Stimulated activated CD4-positive, alpha-beta T cell treated with anti-CD3 and anti-CD28 coated beads, Interleukin-15, amount 100 ng/mL, for 1 hour (primary cell): ENCODE measurements at places on chromosomes 1 and 21.

GRCh38 chr21:29105218-29105617, 25.2 kb upstream of the MAP3K7CL start:
- no peak for DNase-seq

- DNase-seq, result no peak
Measured at GRCh38 chr1:89310505-89310904, 37.8 kb upstream of the GBP5 start.

DNA sequence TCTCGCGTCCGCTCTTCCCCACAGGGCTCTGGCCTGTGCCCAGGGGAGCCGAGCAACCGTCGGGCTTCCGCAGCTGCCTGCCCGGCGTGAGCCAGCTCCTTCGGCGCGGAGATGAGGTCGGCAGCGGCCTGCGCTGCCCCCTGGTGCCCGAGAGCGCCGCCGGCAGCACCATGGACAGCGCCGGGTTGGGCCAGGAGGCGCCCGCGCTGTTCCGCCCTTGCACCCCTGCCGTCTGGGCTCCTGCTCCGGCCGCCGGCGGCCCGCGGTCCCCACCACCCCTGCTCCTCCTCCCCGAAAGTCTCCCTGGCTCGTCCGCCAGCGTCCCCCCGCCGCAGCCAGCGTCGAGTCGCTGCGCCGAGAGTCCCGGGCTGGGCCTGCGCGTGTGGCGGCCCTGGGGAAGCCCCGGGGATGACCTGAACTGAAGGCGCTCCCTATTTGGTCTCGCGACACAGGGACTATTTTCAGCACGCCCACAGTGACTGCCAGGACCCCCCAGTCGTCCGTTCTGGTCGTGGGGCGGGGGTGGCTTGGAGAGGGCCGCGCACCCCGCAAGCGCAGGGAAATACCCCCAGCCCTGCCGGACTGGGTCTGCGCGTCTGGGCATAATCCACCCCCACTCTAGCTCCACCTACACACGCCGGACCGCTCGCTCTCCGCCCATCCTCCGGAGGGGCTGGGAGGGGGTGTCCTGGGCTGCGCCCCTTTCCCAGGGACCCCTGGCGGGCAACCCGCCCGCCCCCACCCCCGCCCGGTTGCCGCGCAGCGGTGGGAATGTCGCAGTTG, 1.3 kb downstream of the HES3 start:
- DNase-seq, result peak; percentile 53

DNA sequence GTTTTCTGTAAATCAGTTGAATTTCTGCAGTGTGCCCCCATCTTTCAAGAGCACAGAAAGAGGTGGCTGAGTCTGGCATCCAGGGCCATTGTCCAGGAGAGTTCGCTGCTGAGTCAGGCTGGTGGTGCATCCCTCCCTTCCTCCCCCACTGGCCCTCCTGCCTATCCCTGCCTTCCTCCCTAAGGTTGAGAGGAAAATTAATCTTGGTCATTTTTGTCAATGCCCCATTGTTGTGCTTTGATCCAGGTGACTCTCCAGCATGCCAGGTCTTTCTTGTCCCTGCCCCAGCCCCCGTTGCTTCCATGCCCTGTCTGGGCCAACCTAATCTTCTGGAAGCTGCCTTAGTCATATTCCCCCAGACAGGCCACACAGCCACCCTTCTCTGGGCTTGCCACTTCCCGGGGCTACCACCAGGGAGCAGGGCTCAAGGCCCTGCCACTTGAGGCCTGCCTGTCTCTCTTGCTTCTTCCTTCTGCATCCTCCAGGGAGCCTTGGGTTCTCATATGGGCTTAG, 26.6 kb downstream of the PROK1 start:
- DNase-seq, result no peak

- DNase-seq, result no peak
Measured at GRCh38 chr1:248847181-248847955, 9.3 kb downstream of the ZNF672 start.

DNA sequence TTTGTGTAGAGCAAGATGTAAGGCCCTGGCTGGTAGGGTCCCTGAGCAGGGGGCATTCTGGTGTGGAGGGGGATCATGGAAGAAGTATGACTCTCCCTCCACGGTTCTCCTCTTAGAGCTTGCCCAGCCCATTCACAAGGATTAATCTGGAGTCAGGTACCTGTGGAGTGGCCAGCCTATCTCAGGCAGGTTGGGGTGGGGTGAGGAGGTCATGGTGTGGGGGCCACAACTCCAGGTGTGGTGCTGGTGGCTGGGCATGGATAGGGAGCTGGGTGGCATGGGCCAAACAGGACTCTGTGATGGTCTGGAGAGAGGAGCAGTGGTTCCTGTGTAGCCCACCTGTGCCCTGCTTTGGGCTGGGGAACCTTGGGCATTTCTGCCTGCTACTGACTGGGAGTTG, 32.3 kb downstream of the TMCC2 start:
- DNase-seq, result no peak

DNA sequence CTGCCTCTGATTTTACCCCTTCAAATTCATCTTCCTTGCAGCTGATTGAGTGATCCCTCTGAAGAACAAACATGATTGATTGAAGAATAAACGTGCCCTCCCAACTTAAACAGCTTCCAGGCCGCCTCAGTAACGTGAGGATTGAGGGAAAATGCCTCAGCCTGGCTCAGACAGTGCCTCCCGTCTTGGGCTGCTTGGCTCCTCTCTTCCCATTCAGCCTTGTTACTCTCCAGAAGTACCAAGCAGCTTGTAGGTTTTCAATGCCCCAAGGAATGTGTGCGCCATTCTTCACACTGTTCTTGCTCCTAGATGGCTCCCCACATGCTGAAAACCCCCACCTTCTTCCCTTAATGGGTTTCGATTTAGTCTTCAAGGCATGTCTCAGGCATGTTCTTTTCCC, 51.8 kb downstream of the ST6GALNAC5 start:
- no peak for DNase-seq

DNA sequence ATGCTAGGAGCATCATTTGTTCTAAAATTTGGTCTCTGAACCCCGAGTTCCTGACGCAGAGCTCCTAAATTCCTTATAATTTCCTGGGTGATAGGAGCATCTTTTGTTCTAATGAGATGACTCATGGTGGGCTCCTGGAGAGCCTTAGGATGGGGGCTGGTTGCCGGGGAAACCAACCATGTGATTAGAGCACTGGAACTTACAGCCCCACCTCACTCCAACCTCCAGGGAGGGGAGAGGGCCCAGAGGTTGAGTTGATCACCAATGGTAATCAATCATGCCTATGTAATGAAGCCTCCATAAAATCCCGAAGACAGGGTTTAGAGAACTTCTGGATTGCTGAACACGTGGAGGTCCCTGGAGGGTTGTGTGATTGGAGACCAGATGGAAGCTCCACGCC, 7.7 kb downstream of the SHISAL2A start:
- DNase-seq, result no peak

GRCh38 chr21:26099610-26100219, 70.9 kb downstream of the APP start:
- DNase-seq, result no peak

DNA sequence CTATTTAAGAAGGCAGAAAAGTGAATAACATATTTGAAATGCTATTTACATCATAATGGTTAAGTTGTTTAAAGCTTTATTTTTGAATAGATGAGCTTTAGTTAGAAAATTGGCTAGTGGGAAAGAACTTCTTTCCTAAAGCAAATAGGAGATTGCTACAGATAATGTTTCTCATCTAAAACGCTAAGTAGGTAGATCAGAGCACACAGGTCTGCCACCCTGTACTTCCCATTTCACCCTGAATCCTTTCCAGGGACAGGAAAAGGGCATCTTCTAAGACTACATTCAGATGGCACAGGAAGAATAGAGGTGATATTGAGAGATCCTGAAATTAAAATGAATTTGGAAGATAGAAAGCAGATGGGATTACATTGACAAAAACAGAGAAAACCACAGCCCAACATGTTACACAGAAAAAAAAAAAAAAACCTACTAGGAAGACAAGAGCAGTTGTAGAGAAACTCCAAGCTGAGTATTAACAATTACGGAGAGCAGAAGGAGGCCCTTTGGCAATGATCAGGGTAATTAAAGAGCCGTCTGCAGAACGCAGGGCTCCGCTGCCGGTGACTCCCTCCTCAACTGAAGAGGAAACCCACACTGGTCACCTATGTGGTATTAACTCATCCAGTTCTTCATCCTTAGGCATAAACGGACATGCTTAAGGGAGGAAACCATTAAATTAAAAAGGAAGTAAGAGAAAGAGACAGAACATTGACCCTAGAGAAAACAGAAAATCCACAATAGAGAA, 53.6 kb upstream of the MAP10 start:
- no peak for DNase-seq

DNA sequence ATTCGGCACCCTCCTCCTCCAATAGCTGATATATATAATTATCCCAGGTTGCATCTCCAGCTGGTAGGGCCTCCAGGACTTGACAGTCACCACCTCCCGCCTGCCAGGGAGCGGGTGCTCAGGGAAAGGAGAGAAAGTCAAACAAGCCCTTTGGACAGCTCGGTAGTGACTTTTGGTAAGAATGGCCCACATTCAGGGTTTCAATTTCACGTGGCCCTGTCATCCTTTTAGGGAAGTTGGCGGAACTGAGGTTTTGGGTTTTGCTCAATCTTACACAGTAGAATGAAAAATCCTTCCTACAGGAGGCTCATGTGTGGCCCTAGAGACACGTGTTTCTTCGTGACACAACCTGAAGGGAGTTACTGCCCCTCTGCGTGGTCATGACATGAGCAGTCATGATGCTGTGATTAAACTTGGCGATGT, 44.2 kb downstream of the CAPN8 start:
- DNase-seq, result no peak

GRCh38 chr1:26070963-26071342, 3.5 kb upstream of the TRIM63 start:
- no peak for DNase-seq

GRCh38 chr1:107272321-107272720, 131.5 kb downstream of the NTNG1 start:
- DNase-seq, result no peak

GRCh38 chr1:183283286-183283685, 97.2 kb downstream of the LAMC2 start:
- no peak for DNase-seq

GRCh38 chr1:5586629-5587028, 405.6 kb downstream of the NPHP4 start:
- no peak for DNase-seq

- DNase-seq, result no peak
Measured at GRCh38 chr1:2543543-2544092, 12.6 kb upstream of the TNFRSF14 start.

DNA sequence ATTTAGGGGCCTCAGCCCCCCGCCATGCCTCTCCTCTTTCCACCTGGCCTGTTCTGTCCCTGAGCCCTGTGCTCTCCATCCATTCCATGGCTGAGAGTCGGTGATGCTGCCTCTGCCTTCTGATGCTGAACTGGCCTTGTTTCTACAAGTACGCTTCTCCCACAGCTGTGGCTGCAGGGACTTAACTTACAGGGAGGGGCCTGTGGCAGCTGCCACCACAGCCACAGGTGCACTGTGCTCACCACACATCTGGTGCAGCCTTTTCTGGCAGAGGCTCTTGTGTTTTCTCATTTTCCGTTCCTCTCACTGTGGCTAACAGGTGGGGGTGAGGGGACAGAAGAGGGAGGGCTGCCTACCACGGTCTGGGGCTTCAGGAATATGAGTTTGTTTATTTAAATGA, 4.2 kb downstream of the FMO1 start:
- no peak for DNase-seq

DNA sequence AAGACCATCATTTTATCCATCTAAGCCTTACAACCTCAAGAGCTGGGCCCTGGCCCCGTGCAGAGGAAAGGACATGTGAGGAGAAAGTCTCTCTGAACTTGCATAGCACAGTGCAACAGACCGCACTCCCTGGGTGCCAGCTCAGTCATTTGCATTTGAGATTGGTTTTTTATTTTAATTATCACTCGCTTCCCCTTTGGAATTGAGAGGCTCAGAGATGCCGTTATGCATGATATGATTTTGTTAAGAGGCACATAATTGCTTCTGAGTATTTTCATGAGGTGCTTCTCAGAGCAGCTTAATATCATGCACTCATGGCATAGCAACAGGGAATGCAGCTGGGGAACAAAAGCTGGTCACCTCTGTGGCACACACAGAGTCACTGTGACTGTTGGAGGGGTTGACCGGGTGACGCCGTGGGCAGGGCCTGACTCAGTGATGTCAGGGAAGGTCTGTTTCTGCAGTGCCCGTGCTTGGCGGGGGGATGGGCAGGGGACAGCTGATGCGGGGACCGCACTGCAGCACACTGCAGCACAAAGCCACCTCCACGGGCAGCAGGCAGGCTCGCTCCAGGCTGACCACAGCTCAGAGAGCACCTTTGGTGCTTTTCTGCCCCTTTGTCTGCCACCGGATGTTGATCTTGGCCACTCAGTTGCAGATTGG, 43.2 kb upstream of the VAMP3 start:
- DNase-seq, result no peak

GRCh38 chr1:201009962-201010645, 13.4 kb downstream of the KIF21B start:
- no peak for DNase-seq

DNA sequence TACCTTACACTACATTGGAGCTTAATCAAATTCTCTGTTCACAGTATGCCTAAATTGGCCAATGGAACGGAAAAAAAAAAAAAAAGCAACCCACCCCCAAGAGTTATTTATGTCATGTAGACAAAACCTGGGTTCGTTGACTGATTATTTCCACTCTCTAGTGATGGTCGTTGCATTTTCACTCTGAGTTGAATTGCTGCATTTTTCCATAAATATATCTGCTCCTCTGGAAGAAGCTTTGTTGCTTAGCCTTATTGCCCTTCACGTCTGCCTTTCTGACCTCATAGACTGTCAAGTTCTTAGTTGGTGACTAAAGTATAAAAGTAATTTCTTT, 90.2 kb upstream of the RUNX1 start:
- no peak for DNase-seq

- DNase-seq, result no peak
Measured at GRCh38 chr1:3352299-3352951, 102.0 kb upstream of the ARHGEF16 start.

- DNase-seq, result no peak
Measured at GRCh38 chr21:27372381-27372780, 405.5 kb upstream of the ADAMTS5 start.

DNA sequence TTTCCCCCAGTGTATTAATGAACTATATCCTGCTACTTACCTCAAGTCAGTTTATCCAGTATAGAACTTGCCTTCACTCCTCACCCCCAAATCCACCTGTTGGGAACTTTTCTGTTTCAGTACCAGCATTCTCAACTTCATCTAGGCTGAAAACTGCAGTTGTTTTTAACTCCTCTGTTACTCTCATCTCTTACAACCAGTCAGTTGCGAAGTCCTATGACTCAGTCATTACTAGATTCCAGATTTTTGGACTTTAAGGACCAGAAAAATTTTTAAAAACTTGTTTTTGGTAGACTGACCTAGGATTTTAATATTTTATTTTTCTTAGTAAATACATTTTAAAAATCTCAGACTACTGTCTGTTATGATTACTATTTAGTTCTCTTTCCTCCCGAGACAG, 8.1 kb downstream of the GNAI3 start:
- DNase-seq, result no peak

GRCh38 chr1:91821126-91821868, 64.7 kb downstream of the TGFBR3 start:
- DNase-seq, result no peak

GRCh38 chr1:232431748-232432147, 198.2 kb downstream of the SIPA1L2 start:
- no peak for DNase-seq

GRCh38 chr1:42280821-42281220, 54.2 kb downstream of the FOXJ3 start:
- no peak for DNase-seq
